NCI-H2081 (cell line): ENCODE measurements at places on chromosomes 13 and 19.

GRCh38 chr13:98474761-98475160 lies 102.1 kb downstream of the STK24 start:
- DNase-seq: no peak

- no peak for DNase-seq
Measured at GRCh38 chr13:24927810-24928404, 163.9 kb downstream of the RNF17 start.

GRCh38 chr13:42487221-42487620 lies 86.7 kb upstream of the TNFSF11 start:
- DNase-seq: no peak

GRCh38 chr13:98111168-98112098 lies 31.5 kb upstream of the FARP1 start:
- no peak for DNase-seq

GRCh38 chr19:1020868-1021425 lies at the start of gene TMEM259:
Gene TMEM259, minus strand, starts transcription at chr19:1021123. Its CDS starts 127 bp downstream, at chr19:1020996.
- DNase-seq: peak; percentile 98

- DNase-seq: no peak
Measured at GRCh38 chr13:43676320-43676719, 110.5 kb downstream of the ENOX1 start.

DNA sequence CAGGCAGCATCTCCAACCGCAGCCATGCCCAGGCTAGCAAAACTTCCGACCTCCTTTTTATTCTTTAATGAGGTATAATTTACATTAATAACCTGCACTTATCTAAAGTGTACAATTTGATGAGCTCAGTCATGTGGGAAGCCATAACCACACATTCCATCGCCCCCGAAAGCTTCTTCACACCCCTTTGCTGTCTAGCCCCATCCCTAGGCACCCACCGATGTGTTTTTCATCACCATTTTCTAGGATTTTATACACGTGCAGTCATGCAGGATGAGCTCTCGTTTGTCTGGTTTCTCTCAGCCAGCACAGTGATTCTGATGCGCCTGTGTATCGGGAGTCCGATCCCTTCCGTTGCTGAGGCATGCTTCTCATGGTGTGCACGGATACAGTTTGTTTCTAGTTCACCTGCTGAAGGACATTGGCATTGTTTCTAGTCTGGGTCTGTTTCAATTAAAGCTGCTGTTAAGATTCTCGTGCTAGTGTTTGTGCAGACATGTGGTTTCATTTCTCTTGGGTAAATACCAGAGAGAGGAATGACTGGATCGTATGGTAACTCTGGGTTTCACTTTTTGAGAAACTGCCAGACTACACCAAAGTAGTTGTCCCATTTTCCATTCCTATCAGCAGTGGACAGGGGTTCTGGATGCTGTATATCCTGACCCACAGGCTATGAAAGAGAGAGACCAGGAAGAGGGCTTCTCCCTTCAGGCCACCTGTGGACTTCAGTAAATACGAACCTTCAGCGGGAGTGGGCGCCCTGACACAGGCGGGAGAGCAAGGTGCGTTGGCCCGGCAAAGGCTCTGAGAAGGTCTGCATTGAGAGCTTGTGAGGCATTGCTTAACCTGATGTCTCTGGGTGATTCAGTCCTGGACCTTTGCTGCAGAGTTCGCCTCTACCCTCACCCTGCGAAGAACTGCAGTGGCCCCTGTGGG lies 4.9 kb downstream of the AP1M1 start:
- no peak for DNase-seq

DNA sequence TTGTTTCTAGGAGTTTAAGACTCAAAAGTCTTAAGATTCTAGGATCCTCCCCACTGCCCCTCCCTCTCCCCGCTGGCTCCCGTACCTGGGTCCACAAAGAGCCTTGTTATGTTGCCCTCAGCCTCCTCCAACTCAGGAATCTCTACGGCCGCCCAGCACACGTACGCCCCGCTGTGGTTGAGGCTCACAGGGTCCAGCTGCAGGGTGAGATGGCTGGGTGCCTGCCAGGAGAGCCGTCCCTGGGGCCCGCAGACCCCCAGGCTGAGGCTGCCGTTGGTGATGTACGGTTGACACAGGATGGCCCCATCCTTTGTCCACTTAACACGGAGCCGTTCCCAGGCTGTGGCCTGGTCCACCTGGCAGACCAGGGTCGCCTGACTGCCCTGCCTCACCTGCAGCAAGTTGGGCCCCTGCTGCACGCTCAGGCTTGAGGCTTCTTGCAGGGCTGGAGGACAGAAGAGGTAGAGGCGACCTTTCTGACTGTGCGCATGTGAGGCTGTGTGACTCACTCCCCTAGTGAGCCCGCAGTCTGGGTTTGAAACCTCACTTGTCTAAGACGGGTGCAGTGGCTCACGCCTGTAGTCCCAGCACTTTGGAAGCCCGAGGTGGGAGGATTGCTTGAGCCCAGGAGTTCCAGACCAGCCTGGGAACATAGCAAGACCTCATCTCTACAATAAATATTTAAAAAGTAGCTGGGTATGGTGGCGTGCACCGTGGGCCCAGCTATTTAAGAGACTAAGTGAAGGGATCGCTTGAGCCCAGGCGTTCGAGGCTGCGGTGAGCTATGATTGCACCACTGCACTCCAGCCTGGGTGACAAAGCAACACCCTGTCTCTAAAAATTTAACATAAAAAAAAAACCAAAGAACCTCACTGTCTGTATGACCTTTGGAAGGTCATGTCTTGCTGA lies 4.0 kb downstream of the TMIGD2 start:
- no peak for DNase-seq

DNA sequence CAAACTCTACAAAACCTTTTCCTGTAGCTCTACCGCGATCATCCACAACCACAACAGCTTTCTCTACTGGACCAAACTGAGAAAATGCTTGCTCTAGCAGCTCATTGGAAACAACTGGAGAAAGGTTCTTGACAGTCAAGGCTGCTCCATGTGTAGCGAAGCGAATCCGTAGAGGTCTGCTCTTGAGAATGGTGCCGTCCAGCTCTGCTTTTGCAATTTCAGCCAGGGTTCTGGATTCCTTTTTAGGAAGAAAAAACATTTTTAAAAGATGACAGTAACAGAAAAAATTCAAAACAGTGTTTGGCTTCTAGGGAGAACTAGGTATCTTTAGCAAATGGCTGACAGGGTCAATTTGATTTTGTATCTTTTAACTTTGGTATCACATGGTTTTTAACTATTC lies 10.4 kb downstream of the PSPC1 start:
- no peak for DNase-seq

DNA sequence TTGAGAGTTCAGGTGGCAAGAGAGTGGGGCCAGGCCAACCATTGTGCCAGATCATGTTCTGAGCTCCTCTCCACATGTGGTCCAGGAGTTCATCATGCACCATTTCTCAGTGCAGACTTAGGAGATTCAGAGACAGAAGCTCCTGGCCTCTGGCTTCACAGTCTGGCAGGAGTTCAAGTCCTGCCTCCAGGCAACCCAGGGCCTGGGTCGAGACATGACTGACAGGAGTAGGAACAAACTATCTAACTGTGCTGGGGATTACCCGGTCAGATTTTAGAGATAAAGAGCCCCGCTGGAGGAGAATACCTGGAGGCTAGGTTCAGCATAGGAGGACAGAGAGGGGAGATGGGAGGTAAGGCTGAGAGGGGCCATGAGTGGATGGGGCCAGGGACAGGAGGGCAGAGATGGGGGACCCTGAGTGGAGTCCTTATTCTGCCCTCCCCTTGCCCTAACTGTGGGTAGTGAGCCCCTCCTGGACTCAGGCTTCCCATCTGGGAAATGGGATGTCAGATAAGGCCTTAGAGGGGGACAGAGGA lies 906 bp upstream of the CYP4F11 start:
- no peak for DNase-seq

GRCh38 chr13:75055296-75055695 lies 426.7 kb downstream of the TBC1D4 start:
- DNase-seq: no peak

GRCh38 chr19:33673258-33673875 lies 51.6 kb downstream of the CHST8 start:
- DNase-seq: no peak

DNA sequence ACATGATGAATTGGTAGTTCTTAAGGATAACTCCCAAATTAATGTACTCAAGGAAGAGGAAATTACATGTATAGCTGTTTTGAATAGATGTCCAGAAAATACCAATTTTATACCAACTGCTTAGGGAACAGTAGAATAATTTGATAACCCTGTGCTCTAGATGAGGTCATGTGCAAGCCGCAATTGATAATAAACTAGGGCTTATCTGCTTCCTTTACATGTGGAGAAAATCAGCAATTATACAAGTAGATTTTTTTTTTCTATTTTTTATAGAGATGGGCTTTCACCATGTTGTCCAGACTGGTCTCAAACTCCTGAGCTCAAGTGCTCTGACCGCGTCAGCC lies 9.3 kb downstream of the TPT1 start:
- no peak for DNase-seq

GRCh38 chr13:92821324-92821723 lies 405.3 kb upstream of the GPC6 start:
- DNase-seq: no peak

GRCh38 chr13:66886264-66886663 lies 343.9 kb downstream of the PCDH9 start:
- no peak for DNase-seq

- peak; percentile 46 for DNase-seq
Measured at GRCh38 chr19:18488838-18489626, 32.8 kb downstream of the ELL start.

DNA sequence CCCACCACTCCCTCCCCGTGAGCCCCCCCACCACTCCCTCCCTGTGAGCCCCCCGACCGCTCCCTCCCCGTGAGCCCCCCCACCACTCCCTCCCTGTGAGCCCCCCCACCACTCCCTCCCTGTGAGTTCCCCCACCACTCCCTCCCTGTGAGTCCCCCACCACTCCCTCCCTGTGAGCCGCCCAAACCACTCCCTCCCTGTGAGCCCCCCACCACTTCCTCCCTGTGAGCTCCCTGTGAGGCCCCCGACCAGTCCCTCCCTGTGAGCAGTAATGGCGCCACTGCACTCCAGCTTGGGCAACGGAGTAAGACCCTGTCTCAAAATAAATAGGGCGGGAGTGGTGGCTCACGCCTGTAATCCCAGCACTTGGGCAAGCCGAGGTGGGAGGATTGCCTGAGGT lies 9.9 kb downstream of the ABCA7 start:
- no peak for DNase-seq

DNA sequence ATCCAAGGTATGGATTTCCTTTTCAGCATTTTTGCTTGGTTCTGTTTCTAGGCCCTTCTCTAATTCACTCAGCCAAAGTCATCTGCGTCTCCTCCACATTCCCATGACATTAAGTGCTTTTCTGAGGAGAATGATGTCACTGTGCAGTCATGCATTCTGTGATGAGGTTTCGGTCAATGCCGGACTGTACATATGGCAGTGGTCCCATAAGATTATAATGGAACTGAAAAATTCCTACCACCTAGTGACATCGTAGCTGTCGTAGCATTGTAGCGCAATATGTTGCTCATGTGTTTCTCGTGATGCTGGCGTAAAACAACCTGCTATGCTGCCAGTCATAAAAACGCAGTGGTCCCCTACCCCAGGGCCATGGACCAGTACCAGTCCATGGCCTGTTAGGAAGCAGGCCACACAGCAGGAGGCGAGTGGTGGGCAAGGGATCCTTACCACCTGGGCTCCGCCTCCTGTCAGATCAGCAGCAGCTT lies 63.4 kb upstream of the TNFRSF19 start:
- DNase-seq: no peak

DNA sequence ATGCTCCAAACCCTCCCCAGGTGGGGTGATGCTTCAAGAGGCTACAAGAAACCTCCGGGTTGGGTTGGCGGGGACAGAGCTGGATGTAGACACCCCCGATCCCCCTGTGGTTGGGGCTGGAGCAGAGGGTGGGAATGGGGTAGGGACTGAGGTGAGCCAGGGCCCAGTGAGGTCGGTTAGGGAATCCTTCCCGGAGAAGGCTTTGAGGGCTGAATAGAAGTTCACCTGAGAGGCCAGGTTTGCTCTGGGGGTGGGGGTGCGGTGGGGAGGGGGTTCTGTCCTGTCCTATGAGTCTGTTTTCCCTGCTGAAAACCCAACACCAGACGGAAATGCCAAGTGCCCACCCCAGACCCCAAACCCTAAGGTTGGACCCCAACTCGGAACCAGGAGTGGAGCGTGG lies 69.1 kb downstream of the CELF5 start:
- no peak for DNase-seq

- DNase-seq: no peak
Measured at GRCh38 chr19:35206379-35206778, 22.2 kb downstream of the FAM187B start.

DNA sequence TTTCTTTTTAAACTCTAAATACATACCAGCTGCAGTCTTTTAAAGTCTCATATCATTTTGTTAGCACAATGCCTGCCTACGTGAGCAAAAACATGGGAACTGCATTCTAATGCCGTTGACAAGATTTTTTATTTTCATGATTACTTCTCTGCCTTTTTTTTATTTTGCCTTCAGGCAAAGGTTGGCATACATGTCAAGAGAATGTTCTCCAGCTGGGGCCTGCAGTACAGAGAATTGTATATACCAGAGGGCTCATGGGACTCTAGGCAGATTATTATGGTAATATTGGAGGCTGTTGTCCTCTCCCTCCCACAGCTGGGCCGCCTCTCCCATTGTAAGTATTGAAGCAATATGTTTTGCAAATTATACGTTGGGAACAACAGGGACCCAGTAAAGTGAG lies 53.9 kb upstream of the OBI1 start:
- peak; percentile 12 for DNase-seq

DNA sequence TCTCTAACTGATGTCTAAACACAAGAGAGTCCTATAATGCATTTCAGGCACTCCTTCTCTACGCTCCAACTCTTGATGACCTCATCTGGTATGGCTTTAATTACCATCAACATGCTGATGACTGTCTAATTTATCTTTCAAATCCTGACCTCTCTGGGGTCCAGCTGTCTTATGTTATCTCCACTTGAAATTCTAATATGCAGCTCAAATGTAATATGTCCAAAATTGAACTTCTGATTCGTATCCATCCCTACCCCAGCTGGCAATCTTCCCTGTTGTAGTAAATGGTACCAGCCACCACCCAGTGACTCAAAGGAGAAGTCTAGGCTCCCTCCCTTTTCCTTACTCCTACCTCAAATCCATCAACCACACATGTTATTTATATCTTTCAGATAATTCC lies 288.0 kb upstream of the SLC10A2 start:
- no peak for DNase-seq

GRCh38 chr13:101204270-101205020 lies 211.9 kb downstream of the NALCN start:
- no peak for DNase-seq

DNA sequence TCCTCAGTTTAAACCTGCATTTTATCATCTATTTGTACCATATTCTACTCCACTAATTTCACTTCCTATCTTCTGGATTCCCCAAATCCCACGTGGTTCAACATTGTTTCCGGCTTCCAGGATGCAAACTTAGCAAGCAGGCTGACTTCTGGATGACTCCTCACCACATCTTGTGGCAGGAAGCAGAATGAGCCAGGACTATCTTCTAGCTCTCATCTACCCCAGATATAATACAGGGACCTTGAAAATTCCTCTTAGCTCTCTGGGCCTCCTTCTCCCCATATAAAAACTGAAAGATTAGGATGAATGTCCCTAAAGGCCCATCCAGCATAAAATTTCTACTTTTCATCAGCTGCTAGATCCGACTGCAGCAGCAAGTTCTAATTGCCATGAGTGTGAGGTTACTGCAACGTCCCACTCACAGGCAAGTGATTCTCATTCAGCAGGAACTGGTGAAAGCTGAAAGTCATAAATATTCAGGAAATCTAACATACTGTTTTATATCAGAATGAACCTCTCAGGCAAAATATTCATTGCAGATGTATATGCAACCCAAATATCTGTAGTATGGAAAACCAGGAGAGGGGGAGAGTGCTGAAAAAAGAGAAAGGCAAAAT lies 93.4 kb downstream of the KCTD12 start:
- DNase-seq: no peak
